Stimulated activated CD4-positive, alpha-beta T cell treated with anti-CD3 and anti-CD28 coated beads, TNF-alpha, amount 100 ng/mL, for 1 hour (primary cell): ENCODE measurements at places on chromosomes 16 and 17.

GRCh38 chr16:12530302-12530701 lies 273.4 kb downstream of the CPPED1 start:
- no peak for DNase-seq

- no peak for DNase-seq
These were observed 10.7 kb downstream of the WIPI1 start for GRCh38 chr17:68446626-68447041.

GRCh38 chr16:58563235-58563634 lies 47.9 kb downstream of the SETD6 start:
- no peak for DNase-seq

DNA sequence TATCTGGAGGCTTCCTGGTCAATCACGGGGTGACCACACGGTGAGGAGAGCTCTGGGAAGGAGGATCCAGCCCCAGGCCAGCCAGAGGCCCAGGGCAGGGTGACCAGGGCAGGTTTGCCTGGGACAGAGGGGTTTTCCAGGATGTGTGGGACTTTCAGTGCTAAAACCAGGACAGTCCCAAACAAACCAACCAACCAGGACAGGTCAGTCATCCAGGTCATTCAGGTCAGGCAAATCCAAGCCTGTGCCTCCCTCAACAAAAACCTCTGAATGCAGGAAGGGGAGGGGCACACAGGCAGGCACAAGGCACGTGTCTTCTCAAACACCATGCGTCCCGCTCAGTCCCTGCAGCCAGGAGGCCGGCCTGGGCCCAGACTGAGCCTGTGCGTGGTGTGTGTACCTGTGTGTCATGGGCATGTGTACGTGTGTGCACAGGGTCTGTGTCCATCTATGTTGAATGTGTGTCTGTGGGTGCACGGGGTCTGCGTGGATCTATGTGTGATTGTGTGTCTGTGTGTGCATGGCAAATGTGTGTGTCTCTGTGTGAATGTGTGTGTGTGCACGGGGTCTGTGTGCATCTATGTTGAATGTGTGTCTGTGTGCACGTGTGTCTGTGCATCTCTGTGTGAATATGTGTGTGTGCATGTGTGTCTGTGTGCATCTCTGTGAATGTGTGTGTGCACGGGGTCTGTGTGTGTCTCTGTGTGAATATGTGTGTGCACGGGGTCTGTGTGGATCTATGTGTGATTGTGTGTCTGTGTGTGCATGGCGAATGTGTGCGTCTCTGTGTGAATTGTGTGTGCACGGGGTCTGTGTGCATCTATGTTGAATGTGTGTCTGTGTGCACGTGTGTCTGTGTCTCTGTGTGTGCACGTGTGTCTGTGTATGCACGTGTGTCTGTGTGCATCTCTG lies 78.9 kb downstream of the RTN4RL1 start:
- no peak for DNase-seq

GRCh38 chr16:78800523-78800922 lies 701.1 kb downstream of the WWOX start:
- DNase-seq: no peak

- no peak for DNase-seq
These were observed 49.2 kb downstream of the METRNL start for GRCh38 chr17:83128306-83129240.

DNA sequence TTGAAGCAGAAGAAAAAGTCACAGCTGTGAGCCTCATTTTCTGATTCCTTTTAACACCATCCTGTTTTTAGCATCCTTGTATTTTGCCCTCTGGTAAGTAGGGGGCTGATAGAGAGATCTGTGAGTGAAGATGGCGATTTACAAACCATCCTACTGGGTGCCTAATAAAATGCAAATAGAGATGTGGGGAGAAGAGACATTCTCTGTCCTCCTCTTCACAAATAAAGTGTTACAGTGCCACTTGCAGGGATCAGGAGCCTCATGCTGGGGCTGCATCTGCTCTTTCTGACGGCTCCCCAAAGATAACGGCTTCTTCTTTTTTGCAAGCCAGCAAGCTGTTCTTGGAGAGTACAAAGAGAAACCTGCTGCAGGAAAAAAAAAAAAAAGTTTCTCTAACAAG lies 418.6 kb downstream of the TOX3 start:
- no peak for DNase-seq

DNA sequence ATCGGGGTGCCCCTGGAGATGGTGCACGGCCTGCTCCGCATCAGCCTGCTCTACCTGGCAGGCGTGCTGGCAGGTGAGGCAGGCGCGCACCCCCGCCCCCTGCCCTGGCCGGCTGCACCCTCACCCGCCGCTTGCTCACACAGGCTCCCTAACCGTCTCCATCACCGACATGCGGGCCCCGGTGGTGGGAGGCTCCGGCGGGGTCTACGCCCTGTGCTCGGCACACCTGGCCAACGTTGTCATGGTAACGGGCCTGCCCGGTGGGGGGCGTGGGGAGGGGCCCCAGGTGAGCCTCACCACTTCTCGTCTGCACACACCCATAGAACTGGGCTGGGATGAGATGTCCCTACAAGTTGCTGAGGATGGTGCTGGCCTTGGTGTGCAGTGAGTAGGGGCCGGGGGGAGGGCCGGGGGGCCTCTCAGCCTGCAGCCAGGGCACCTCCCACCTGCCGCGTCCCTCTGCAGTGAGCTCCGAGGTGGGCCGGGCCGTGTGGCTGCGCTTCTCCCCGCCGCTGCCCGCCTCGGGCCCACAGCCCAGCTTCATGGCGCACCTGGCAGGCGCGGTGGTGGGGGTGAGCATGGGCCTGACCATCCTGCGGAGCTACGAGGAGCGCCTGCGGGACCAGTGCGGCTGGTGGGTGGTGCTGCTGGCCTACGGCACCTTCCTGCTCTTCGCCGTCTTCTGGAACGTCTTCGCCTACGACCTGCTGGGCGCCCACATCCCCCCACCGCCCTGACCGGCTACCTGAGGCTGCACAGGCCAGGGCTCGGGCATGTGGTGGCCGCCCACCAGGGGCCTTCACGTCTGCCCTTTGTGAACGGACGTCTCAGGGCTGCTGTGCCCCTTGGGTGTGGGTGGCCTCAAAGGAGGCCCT lies 2.1 kb downstream of the RHBDL1 start:
- no peak for DNase-seq

GRCh38 chr17:33199571-33200510 lies 93.3 kb downstream of the ASIC2 start:
- DNase-seq: no peak

- DNase-seq: no peak
These were observed 1296.2 kb downstream of the CDH8 start for GRCh38 chr16:60739737-60740683.

GRCh38 chr17:37294888-37295287 lies 80.9 kb upstream of the C17orf78 start:
- DNase-seq: no peak

- peak; percentile 73 for DNase-seq
These were observed 4.8 kb upstream of the ARL4D start for GRCh38 chr17:43393944-43394482.

DNA sequence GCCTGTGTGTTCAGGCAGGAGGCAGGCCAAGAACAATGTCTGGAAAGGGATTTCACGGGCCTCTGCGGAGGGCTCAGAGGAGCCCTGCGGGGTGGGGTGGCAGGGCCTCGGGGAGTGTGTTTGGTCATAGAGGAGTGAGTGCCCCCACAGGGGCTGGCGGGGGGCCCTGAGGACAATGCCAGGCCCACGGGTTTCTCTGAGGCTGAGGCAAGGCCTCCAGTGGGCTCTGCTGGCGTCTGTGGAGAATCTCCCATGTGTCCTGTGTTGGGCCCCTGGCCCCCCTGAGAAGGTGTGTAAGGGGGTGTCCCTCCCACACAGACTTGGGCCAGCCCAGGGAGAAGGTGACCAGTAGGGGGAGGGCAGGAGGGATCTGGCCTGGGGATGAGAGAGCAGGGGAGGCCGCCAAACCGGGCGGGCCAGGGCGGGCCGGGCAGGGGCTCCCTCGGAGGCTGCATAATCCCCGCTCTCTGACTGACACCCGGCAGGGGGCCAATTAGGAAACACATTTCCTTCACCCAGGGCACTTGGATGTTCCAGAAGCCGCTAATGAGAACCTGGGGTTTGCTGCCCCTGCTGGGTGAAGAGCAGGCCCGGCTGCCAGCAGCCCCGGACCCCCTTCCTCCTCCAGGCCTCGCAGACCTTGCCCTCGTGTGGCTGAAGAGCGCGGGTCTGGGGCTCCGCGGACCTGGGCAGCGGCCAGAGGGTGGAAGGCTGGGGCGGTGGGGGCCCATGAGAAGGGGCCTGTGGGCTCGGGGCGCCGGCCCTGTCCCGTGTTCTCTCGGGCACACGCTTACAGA lies 204.2 kb downstream of the NTN1 start:
- DNase-seq: no peak

DNA sequence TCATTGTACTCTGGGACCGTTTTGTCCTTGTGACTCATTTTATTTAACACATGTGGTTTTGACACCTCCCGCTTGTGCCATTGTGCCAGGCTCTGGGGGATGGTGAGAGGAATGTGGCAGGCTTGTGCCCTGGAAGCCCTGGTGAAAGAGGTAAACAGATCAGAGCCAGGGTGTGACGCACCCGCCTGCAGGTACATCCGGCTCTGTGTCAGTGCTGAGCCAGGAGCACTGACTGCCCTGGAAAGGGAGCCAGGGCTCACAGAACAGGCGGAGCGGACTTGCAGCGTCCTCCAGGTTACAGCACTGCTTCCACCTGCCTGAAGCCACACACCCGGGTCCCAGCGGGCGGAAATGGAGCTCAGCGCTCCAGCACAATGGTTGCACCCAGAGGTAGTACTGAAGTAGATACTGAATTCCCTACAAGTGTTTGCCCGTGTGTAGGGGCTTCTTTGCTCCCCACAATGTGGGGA lies 30.6 kb downstream of the CDRT15 start:
- peak; percentile 26 for DNase-seq

GRCh38 chr16:55565086-55565485 lies 1.4 kb upstream of the CAPNS2 start:
- DNase-seq: no peak

- no peak for DNase-seq
These were observed 40.5 kb upstream of the GCSH start for GRCh38 chr16:81136390-81137335.

DNA sequence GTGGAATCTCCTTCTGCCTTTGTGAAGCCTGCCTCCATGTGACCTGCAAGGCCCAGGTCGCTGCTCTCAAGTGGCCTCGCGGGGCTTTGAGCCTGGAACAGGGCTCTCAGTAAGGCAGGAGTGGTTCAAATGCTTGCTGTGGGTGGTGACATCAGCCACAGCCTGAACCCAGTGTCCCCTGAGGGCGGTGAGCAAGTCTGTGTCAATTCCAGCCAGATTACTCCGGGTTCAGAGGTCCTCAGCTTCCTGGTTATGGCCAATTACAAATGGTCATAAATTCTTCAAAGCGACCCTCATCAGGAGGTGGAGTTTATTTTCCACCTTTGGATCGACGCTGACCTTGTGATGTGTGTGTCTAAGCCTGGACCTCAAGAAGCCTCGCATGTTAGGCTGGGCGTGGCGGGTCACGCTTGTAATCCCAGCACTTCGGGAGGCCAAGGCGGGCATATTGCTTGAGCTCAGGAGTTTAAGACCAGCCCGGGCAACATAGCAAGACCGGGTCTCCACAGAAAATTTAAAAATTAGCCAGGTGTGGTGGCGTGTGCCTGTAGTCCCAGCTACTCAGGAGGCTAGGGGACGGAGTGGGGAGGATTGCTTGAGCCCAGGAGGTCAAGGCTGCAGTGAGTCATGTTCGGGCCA lies 17.3 kb downstream of the LGALS3BP start:
- DNase-seq: no peak

DNA sequence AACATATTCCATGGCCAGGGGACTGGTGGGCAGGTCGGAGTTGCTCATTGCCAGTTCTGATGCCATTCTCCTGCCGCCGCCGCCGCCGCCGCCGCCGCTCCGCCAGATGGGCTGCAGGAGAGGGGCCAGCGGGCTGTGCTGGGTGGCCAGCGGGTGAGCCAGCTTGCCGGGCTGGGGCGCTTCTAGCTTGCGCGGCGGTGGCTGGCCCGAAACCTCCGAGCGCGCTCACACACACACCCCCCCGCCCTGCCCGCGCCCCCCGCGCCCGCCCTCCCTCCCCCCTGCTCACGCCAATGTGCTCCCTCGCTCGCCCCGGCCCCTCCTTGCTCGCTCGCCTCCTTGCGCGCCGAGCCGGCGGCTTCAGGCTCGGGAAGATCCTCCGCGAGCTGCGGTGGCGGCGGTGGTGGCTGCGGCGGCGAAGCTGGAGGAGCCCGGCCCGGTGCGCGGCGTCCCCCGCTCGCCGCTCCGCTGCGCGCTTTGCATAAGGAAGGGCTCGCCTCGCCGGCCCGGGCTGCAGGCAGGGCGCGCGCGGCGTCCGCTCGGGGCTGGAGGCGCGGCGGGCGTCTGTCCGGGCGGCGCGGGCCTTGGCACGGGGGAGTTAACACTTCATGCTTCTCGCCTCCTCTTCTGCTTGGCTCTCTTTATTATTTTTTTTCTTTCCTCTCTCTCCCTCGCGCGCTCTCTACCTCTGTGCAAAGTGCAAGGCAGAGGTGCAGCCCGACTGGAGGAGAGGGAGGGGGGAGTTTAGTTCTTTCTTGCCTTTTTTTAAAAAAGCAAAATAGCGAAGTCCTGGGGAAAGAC lies 500 bp downstream of the MAF start:
- DNase-seq: peak; percentile 22

DNA sequence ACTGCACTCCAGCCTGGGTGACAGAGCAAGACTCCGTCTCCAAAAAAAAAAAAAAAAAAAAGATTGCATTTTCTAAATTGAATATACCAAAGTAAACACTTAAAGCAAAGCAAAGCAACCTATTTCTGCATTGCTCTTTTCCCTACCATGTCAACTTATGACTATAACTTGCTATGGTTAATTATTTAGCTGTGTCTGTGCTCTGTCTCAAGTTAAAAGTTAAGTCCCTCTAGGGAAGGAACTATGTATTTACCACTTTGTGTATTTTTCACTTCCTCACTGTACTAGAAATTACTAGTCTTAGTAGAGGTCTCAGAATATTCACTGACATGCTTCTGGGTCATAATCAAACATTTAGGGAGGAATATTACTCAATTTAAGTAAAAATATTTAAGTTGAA lies 711.7 kb upstream of the SOX9 start:
- DNase-seq: no peak

DNA sequence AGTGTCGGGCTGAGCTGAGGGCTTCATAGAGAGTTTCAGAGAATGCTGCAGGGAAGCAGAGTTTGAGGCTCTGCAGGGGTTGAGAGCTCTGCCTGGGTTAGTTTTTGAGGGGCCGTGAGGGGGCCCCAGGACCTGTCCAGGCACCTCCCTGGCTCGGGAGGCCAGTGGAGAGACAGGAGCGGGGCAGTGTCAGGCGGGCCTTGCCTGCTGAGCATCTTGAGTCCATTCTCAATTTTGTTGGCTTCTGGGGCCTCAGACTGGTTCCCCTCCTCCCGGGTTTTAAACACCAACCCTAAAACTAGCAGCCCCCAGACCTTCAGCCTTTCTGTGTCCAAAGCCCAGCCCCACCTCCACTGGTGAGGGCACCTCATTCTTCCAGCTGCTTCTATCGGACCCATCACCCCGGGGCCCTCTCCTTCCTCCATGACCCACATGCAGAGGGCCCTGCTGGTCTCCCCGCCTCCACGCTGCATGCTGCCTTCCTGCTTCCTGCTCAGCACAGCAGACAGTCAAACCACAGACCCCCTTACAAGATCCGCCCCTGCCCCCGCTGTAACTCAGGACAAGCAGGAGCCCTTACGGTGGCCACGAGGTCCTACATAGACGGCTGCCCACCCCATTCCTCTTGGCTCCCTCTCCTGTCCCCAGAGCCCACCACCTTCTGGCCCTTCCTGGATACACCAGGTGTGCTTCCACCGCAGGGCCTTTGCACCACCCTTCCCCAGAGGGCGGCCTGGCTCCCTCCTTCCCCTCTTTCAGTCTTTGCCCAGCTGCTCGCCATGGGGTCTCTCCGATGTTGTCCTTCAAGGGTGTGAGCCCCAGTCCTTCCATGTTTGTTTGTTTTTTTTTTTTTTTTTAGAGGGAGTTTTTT lies 3.8 kb downstream of the RNF213 start:
- no peak for DNase-seq

GRCh38 chr16:46748775-46749705 lies 896 bp upstream of the MYLK3 start:
- no peak for DNase-seq

GRCh38 chr17:7538891-7539545 lies 9.8 kb upstream of the TNFSF12 start:
- no peak for DNase-seq
